Activated naive CD8-positive, alpha-beta T cell treated with anti-CD3 and anti-CD28 coated beads, Interleukin-2, amount 50 U/mL, for 16 hours (primary cell): ENCODE measurements at places on chromosomes 4 and X.

DNA sequence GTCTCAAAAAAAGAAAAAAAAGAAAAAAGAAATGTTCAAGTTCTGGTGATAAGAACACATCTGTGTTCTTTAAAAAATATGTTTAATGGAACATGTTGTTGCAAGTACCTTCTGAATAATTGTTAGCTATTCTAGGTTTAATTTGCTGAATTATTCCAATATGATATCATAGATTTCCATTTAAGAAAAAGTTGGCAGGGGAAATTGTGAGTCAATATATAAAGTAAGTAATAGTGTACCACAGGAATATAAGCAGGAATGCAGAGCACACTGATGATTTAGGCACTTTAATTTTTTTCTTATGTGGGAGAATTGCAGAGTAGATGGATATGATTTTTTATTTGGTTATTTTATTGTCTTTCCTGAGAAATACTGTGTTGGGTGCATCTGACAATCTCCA is 190.7 kb downstream of the RPA4 start:
- DNase-seq = no peak

DNA sequence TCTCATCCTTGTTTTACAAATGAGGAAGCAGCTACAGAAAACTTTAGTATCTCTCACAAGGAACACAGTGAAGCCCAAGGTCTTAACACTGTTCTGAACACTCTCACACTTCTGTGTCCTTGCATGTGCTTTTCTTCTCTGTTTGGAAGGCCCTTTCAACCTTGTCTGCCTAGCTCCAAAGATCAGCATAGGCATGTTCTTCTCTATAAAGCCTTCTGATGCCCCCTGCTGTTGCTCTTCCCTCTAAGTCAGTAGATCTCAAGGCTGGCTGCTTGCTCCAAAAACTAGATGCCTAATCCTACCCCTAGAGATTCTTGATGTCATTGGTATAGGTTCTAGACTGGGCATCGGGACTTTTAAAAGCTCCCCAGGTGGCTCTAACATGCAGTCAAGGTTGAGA is 5.9 kb downstream of the APOO start:
- no peak for DNase-seq

- no peak for DNase-seq
Measured at GRCh38 chr4:98749206-98749605, 90.8 kb upstream of the TSPAN5 start.

GRCh38 chr4:958314-958665 is 15.1 kb downstream of the DGKQ start:
- no peak for DNase-seq

DNA sequence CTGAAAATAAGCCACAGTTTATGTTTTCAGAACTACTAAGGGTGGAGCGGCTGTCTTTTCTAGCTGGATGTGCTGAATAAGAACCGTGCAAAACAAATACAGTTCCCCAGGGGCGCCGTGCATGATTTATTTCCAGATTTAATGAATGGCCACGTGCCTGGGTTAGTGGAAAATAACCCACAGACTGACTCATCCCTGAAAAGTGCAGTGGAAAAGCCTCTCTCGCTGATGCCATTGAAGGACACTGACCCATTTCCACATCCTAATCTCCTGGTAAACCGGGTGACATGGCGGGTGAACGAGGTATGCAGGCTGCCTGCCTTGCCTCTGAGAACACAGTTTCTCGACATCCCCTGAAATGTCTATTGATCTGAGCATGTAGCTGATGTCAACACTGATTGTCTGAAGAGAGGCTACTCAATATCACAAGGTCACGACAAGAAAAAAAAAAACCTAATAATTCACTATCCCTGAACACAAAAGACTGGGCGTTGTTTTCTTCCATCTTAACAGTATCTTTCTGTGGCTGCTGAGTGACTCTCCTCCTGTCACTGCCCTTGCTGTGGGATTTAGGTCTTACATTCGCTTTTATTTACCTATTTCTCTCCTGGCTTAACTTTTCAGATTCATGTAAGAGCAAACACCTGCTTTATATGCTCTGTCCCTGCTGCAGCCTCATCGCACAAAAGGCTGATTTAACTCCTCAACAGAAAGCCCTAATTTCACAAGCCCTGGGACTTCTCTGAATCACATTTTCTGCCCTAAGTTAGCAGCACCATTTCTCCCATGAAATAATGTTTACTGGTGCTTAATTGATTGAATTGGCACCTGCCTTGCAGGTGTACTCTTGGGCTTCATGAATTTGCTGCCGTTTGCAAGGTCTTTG is 76.9 kb upstream of the SCOC start:
- DNase-seq = no peak

DNA sequence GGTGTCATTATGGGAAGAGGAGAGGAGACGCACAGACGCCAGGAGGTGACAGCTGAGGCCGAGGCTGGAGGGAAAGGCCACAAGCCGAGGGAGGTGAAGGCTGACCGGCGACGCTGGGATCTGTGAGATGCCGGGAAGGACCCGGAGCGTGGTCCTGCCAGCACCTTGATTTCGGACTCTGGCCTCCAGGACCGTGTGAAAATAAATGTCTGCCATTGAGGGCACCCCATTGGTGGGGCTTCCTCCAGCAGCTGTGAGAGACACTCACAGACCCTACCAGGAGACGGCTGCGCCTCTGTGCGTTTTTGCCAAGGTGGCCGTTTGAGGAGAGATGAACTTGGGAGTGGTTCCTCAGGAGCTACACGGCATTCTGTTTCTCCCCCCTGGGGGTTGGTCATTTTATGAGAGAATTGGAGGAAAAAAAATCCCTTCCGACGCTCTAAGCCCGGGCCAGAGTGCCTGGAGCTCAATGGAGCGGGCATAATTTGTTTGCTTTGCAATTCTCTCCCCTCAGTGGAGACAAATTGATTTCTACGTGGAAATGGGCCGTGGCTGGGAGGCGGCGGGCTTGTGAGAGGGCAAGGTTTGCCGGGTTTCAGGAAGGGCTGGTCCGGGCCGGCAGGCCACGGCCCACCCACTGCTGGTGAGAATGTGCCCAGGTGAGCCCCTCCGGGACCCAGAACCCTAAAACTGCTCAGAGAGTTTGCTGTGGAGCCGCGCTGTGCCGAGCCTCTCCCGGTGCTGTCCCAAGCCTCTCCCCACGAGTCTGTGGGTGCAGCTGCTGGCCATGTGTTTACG is 53.9 kb downstream of the CPZ start:
- no peak for DNase-seq

- no peak for DNase-seq
Measured at GRCh38 chr4:142095886-142096605, 459.7 kb downstream of the IL15 start.

DNA sequence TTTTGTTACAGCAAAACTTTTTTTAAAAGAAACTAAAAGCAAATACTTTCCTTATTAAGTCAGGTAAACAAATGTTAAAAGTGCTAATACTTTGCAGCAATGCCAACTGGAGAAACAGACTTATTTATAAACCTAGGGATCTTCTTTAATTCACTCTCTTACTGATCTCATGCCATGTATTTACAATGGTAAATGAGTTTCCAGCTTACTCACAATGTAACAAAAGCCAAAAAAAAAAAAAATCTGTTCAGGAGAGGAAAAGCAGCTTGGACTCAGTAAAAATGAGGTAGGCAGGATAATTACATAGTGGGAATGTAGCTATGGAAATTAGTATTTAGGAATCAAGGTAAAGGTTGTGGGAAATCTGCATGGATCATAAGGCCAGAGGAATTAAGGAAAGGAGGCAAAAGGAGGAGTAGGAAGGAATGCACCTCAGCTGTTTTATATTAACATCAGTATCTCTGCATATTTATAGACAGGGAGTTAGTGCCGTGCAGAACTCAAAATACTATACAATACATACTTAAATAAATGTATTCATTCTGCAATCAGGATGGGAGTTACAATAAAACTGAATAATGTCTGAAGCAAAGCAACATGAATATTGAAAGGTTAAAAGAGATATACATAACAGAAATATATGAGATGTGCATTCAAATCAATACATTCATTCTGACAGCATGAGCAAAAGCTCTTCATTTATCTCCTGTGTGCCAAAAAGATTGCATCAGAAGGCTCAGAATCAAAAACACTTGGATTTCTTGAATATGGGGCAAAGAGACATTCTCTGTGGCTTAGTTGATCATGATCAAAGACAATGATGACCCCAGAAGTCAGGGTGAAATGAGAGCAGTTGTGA is 57.9 kb upstream of the ETNPPL start:
- DNase-seq = no peak

DNA sequence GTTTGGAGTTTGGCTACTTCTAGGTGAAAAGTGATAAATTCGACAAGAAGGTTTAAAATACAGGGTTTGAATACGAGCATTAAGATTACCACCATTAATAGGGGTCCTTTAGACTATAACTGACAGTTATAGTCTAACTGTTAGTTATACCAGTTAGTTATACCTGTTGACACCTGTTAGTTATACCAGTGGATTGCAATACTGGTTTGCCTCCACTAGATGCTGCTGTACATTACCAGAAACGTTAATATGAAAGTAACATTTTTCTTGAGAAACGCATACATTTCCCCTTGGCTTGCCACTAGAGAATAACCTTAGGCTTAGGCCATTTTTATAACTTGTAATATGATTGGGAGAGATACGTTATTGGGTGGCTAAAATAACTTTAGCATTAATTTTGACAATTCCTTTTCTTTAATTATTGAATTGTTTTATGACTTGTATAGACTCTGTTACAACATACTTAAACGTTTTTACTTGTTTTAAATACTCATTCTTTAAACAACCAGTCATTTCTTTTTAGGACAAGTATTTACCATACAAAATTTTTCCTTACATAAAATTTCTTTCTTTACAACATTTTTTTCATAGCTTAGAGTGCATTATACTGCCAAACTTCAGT is 911.2 kb downstream of the FSTL5 start:
- DNase-seq = no peak

DNA sequence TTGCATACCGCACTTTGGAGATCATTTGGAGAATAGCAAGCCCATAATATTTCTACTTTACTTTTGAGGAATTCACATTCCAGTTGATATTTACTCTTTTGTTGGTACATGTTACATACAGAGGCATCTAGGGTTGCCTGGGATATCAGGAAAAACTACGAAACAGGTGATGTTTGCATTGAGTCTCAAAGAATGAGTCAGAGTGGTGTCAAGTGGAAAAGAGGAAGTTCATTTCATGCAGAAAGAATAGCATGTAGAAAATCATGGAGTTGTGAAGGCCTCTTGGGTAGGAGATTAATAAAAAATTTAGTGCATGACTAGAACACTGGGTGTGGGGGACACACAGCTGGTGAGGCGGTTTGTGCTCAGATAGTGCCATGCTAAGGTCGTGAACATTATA is 33.5 kb upstream of the ELOVL6 start:
- DNase-seq = no peak

DNA sequence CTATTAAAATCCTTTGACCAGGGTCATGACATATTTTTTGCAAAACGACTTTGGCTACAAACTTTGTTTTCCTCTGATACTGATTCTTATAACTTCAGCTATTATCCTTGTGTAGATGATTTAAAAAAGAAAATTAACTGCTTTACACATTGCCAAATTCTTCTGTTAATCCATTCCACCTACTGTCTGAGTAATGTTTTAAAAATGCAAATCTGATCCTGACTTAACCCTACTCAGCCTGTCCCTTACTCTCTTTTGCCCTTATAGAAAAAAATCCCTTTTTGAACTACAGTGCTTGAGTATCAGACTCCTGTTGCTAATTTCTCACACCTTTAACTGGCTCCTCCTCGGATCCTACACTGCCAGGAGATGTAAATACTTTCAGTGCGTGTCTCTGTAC is 723.1 kb downstream of the ADGRL3 start:
- no peak for DNase-seq

DNA sequence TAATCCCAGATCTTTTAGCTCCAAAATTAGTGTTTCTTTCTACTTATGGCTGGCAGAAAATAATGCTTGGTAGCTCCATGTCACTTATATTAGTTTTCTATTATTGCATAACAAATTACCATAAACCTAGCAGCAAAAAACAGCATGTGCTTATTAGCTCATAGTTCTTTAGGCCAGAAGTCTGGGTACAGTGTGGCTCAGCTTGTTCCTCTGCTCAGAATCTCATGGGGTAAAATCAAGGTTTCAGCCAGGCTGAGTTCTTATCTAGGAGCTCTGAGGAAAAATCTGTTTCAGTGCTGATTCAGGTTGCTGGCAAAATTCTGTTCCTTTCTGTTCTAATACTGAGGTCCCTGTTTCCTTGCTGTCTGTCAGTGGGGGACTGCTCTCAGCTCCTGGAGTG is 101.1 kb downstream of the CT47B1 start:
- no peak for DNase-seq

- no peak for DNase-seq
Measured at GRCh38 chr4:22778547-22779163, 85.9 kb downstream of the GBA3 start.

- DNase-seq = no peak
Measured at GRCh38 chr4:70559211-70559830, 32.7 kb upstream of the AMBN start.

GRCh38 chrX:44651358-44651757 is 108.7 kb upstream of the FUNDC1 start:
- DNase-seq = no peak

- DNase-seq = no peak
Measured at GRCh38 chr4:166816890-166817289, 417.4 kb downstream of the SPOCK3 start.

DNA sequence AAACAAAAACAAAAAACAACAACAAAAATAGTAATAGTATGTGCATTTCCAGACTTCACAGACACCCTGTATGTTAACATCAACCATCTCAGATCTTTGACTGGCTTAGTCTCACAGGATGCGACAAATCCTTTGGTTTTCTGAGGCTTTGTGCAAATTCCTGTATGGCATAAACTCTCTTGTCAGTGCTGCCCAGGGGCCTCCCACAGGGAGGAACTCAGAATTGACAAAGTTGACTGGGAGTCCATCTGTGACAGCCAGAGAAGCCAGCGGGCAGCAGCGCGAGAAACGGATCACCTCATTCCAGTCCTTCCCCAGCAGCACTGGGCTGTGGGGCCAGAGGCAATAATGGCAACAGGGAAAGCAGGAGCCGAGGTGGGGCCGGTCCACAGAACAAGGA is 19.1 kb upstream of the DDX3X start:
- DNase-seq = no peak

- DNase-seq = no peak
Measured at GRCh38 chr4:122777846-122778673, 45.6 kb downstream of the BBS12 start.

DNA sequence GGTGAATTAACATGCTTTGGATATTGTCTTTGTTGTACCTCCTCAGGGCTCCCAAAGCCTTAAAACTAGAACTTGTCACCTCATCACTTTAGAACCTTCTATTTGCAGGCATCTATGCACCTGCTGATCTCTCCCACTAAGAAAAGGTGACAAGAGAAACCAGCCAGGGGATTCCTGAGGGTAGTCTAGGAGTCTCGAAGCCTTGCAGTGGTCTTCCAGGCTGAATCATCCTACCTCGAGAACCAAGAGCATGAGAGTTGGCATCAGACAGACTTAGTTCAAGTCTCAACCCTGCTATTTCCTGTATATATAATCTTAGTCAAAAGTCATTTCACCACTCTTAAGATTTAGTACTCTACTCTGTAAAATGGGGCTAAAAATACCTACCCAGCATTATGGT is 29.6 kb downstream of the RTL5 start:
- DNase-seq = no peak

DNA sequence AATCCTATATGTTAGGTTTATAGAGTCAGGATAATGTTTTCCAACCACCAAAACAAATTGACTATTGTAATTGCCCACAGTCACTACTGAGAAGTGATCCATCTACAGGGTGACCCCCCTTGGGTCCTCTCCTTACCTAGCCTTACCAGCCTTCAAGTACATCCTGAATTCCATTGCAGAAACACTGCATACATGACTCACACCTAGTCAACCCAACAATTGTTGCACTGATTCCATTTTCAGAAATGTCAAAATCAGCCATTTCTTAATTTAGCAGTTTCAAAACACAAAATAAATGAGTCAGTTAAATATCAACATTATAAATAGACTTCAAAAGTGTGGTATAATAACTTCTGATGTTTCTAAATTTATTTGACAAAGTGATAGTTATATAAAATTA is 106.3 kb upstream of the TNIP3 start:
- DNase-seq = no peak
